ENCODE measurements at places on chromosomes 4 and X.

DNA sequence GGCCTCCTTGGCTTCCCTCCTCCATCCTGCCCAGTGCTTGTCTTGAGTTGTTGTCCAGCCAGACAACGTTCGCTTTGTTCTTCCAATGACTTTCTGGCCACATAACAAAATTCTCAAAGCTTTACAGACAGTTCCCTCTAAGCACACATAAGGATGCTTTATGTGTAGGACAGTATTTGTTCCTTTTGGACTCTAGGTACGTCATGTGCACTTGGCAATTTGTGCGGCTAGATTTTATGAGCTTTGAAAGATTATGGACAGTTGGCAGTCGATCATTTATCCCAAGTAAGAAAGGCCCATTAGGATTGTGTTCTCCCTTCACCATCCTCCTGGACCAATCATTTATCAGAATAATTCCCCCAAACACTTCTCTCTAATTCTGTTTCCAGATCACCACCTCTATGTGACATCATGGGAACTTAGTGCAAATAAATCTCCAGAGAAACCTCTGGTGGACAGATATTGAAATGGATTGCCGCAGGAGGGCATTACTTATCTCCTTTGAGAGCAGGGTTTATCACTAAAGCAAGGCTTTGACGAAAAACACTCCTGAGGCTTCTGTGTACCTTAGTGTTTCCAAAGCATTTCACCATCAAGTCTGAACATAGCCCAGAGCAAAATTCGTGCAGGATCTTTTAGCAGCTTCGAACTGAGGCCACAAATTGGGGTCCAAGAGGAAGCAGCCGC is 77.4 kb upstream of the BMPR1B start:
- no peak for DNase-seq

DNA sequence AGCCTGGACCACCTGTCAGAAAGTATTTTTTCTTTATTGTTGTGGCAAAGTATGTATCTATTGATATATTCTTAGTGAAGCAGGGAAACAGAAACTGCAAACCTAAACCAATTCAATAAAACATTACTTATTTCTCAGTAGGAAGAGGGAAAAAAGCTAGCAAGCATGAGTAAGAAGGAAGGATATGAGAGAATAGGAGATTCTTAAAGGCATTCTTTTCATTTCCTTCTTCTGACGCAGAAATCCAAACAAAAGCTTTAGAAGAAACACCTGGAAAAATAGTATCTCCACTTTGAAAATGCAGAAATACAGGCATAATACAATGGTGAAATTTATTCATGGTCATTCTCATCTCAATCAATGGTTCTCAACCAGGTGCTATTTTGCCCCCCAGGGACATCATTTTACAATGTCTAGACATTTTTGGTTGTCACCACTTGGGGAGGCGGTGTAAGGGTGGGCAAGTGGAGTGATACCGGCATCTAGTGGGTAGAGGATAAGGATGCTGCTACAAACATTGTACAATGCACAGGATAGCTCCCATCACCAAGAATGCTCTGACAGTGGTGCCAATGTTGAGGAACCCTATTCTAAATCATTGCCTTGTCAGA is 21.7 kb upstream of the ATXN3L start:
- DNase-seq, result no peak

GRCh38 chr4:147334478-147334877 is 146.4 kb upstream of the EDNRA start:
- peak; percentile 6 for DNase-seq

DNA sequence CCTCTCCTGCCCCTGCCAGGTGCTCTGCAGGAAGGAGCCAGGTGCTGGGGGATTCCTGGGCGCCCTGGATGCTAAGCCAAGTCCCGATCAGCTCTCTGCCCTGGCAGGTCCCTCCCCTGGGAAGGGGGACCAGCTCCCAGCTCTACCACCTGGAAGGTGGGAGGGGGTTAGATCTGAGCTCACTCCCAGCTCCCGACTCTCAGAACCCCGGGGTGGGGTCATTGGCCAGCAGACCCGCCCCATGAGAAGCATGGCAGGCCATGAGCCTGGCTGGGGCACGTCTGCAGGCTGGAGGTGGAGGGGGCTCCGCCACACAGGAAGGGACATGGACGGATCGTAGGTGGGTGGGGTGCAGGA is 83.4 kb upstream of the NKX1-1 start:
- no peak for DNase-seq

- DNase-seq, result peak; percentile 71
These were observed 50.4 kb downstream of the MGARP start for GRCh38 chr4:139229534-139230039.

DNA sequence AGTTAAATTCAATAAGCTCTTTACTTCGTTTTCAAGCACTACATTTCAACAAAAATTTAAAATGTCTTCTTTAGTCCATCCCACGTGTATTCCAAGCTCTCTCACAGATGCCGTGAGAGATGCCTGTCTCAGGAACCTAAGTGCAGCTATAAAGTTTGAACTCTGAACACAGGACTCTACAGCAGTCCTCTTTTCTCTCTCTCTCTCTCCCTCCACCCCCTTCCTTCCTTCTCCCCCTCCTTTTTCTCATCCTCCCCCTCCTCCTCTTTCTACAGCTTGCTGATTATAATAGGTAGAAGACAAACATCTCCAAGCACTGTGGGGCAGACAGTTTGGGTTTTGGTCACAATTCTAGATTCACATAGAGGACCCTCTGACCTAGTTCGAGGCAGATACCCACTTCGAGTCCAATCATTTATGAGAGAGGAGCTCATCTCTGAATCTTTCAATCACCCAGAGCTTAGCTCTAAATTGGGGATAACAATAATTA is 31.5 kb upstream of the DCLK2 start:
- no peak for DNase-seq

- DNase-seq, result no peak
These were observed 406.8 kb downstream of the PCDH7 start for GRCh38 chr4:31126881-31127398.

DNA sequence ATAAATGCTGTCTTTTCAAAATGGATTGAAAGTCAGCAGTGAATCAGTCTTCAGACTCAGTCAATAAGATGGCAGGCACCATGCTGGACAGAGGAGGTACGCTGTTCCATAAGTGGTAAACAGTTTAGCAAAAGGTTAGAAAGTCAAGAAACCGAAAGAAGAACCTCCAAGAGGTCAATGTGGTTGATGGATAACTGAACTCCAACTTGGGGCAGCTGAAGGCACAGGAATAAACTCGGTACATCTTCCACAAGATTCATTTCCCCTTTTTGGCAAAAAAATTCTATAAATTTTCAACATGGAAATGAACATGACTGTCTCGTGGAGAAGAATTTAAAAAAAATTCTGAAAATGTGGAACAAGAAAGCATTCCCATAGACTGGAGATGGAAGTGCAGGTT is 18.4 kb upstream of the SEL1L3 start:
- no peak for DNase-seq

DNA sequence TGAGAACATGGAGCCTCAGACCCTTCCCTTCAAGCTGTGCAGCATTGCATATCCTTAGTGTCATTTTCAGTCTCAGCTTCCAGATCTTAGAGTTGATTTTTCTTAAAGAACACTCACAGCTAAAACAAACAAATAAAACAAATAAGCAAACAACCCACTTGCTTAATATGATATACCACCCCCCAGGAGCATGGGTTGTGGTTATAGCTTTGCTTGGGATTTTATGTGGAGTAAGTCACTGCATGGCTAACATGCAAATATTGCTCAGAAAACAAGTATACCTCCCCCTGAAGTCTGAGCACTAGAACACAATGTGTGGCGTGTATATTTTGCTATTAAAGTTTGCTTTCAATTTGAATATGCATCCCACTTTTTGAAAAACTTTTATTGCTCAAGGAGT is 78.6 kb downstream of the MGST2 start:
- DNase-seq, result no peak

DNA sequence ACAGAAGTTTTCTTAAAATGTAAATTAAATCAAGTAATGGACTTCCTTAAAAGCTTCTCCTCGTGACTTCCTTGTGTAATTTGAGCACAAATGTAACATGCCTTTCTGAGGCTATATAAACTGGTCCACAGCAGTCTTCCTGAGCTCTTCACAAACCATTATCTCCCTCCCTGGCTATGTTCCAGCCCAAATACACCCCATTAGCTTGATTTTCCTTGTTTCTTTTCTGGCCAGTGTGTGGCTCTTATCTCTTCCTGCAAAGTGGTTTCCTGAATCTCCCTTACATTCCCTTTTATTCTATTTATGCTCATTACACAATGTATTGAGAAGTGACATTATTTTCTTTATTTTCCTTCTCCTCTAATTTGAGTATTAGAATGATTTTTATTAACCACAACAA is 1085.3 kb upstream of the PCDH10 start:
- peak; percentile 48 for DNase-seq

DNA sequence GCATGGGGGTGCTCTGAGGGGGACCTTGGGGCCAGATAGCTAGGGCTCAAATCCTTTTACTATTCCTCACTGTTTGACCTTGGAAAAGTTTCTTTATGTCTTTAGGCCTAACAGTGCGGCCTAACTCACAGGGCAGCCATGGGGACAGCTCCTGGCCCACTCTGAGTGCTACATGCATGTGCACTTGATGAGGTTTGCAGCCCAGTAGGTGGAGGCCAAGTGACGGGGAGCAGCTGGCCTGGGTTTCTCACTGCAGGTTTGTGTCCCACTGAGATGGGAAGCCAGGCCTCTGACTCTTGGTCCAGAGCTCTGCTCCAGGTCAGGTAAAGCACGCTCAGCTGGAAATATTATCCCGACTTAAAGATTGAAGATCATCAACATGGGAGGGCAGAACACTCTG is 102.8 kb downstream of the SLC2A9 start:
- DNase-seq, result no peak
